Activated effector memory CD4-positive, alpha-beta T cell treated with anti-CD3 and anti-CD28 coated beads, Interleukin-2, amount 50 U/mL, for 16 hours (primary cell): ENCODE measurements at places on chromosomes 1 and 21.

DNA sequence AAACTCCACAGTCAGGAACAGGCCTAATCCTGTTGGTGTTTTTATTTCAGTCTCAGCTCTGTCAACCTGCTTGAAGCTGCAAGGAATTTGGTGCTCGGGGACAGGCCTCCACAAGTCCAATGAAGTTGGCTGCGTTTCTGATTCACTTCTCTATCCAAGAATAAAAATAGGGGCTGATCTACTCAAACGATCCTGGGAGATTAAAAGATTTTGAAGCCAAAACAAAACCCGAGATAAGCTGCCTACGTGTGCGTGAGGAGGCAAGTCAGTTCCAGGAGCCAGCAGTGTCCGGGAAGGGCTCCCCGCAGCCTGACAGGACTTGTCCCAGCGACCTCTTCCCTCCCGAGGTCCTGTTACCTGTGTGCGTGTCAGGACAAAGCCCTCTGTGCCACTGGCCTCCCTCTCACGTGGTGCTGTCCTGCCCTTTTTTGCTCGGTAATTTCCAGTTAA, 98.0 kb downstream of the ETS2 start:
- no peak for DNase-seq

GRCh38 chr1:183840140-183840539, 35.2 kb downstream of the RGL1 start:
- DNase-seq = no peak

DNA sequence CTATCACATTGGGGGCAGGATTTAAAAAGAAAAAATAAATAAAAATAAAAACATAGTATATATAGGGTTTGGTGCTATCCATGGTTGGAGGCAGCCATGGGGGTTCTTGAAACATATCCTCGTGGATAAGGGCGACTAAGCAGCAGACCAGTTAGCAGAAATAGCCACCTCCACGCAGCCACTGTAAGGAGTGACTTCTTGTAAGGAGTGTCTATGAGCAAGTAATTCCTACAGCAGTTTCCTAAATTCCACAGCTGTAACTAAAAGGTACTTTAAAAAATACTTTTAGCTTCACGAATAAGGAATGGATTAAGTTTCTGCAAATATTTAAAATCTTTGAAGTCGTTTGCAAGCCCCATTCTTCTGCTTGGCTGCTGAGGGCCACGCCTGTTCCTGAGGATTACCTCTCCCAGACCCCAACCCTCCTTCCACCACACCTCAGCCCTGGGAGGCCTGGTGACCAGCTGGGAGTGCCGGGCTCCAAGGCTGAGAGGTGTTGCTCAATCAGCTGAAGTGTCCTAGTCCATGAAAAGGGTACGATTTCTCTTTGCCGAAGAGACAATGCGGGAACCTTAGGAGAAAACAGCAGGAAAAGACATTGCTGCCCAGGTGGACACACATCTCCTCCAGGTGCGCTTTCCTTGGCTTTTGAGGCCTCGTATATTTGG, 115.3 kb downstream of the ADSS2 start:
- no peak for DNase-seq

DNA sequence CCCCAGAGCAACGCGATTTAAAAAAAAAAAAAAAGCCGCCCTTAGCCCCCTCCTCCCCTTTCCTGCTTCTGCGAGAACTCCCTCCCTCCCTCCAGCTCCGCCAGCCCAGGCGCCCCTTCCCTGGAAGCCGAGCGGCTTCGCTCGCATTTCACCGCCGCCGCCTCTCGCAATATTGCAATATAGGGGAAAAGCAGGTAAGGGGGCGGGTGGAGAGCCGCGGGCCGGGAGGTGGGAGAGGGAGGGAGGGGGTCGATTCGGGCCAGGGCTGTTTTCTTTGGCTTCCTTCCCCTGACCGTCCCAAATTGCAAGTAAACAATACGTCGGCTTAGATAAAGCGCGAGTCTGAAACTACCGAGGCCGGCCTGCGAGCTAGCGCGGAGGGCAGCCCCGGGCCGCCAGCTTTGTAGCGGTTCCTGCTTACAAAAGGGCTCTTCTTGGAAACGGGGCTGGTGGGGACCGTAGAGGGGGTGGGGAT, 408 bp downstream of the LMO4 start:
- peak; percentile 78 for DNase-seq

DNA sequence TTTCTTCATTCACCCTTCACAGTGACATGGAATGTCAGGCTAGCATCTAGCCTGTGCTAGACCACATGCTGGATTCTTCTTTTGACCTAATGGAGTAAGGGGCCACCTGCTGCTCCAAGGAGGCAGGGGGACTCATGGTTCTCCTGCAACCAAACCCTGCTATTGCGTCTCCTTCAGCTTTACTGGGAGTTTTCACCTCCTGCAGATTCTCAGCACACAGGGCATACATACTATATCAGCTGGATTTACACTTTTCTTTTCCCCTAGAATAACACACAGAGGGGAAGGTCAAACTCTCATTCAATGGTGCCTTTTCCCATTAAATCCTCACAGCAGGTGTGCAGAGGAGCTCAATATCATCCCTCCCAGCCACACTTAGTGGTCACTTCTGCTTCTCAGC, 16.6 kb upstream of the AK5 start:
- no peak for DNase-seq

GRCh38 chr1:203586496-203587081, 40.0 kb upstream of the ATP2B4 start:
- no peak for DNase-seq

- DNase-seq = no peak
Measured at GRCh38 chr1:208173749-208174148, 70.4 kb downstream of the PLXNA2 start.

DNA sequence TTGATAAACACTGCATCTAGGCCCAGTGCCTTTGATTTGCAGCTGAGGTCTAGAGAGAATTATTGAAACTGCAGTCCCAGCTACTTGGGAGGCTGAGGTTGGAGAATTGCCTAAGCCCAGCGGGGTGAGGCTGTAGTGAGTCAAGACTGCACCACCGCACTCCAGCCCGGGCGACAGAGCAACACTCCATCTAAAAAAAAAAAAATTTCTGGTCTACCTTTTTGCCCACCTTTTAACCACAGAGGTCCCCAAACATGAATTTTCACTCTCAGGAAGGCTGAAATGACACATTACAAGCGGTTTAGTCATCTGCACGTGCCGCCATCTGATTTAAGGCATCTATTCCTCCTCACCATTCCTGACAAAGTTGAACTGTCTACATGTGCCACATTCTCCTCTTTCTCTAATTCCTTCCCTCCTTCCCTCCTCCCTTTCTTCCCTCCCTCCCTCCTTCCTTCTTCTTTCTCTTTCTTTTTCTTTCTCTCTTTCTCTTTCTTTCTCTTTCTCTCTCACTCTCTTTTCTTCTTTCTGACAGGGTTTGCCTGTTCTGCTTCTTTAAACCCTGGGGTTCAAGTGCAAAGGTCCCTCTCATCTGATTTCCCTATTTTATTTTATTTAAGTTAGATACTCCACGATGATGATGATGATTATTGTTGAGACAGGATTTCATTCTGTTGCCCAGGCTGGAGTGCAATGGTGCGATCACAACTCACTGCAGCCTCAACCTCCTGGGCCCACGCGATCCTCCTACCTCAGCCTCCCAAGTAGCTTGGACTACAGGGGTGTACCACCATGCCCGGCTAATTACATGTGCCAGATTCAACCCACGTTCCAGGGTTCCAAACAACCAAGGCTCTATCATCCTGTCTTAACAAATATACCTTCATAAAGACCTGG, 3.0 kb upstream of the SOD1 start:
- peak; percentile 79 for DNase-seq

- DNase-seq = no peak
Measured at GRCh38 chr21:32794644-32795079, 23.1 kb upstream of the PAXBP1 start.

- DNase-seq = no peak
Measured at GRCh38 chr1:22143065-22144033, at the start of gene WNT4. Gene WNT4, minus strand, starts transcription at chr1:22143097. Its CDS starts 175 bp downstream, at chr1:22142922.

GRCh38 chr1:235935235-235936225, 68.8 kb upstream of the LYST start:
- no peak for DNase-seq

GRCh38 chr1:35807614-35808449, at the start of gene AGO4:
Gene AGO4, plus strand, starts transcription at chr1:35808016. Its CDS starts 401 bp downstream, at chr1:35808417.
- peak; percentile 79 for DNase-seq

DNA sequence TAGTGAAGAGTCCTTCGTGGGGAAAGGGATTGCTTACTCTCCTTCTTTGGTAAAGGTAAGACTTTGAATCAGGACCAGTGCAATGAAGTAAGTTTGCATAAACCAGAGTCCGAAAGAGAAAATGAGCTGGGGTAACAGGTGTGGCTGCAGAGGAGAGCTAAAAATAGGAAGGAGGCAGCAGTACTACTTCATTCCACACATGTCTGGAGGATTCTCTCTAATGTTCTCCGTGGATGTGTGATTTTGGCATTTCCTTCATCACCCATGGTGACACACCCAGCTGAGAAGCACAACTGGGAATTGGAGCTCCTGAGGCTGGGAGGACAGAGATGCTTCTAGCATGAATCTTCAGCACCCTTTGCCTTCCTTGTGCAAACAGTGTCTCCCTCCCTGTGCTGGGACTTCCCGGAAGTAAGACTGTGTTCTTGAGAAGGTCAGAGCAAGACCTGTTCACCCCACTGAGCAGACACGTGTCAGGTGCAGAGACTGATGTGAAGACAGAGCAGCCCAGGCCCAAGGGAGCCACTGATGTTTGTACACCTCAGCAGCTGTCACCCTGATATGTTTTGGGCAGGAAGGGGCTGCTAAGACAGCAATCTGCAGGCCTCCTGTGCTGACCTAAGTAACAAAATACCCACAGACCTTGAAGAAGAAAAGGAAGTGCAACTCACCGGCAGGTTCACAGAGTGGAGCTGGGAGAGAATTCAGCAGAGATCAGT, 13.3 kb downstream of the FCRL1 start:
- no peak for DNase-seq

DNA sequence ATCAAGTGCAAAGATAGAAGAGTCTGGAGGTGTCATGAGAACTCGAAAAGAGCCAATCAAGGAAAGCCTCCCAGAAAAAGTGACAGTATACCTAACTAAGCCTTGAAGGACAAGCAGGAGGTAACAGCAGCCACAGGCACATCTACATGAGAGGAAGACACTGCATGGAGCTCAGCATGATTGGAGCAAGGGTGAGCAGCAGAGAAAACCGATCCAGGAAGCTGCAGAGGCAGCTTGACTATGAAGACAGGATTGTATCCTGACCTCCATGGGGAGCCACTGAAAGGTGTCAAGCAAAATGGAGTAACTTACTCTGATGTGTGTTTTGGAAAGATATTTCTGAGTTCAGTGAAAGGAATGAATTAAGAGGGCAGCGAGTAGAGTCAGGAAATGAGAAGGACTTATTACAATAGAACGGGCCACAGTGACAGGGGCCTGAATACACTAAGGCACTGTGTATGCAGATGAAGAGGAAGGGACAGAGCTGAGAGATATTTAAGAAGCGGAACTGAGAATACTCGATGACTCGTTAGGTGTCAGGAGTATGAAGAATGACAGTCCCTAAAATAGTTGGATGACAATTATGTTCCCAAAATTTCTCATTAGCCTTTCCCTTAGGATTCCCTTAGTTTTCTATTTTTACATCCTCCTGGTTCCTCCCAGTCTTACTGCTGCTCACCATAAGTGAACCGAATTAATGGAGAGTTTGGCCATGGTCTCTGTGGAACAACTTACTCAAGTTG, 139.3 kb upstream of the NFIA start:
- no peak for DNase-seq

- DNase-seq = no peak
Measured at GRCh38 chr1:177227978-177228692, 57.4 kb downstream of the BRINP2 start.

- no peak for DNase-seq
Measured at GRCh38 chr1:189696297-189696696, 781.4 kb downstream of the BRINP3 start.

- no peak for DNase-seq
Measured at GRCh38 chr21:31316072-31316471, 28.0 kb downstream of the TIAM1 start.

DNA sequence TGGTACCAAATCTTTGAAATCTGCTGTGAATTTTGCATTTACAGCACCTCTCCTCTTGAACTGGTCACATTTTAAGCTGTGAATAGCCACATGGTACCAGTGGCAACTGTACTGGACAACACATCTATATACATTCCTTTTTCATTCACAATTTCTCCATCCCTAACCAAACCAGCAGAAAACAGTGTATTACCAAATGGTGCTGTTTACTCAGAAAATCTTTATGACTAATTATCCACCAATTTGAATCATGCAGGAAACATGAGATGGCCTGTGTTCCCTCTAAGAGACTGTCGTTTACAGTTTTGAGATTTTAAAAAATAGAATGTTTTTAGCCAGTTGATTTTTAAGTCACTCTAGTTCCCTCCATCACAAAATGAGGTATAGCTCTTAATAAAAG, 17.6 kb upstream of the CCT8 start:
- DNase-seq = no peak

GRCh38 chr1:226223157-226223785, at the start of gene MIXL1:
Gene MIXL1, plus strand, starts transcription at chr1:226223664. Its CDS starts 18 bp downstream, at chr1:226223682.
- no peak for DNase-seq

DNA sequence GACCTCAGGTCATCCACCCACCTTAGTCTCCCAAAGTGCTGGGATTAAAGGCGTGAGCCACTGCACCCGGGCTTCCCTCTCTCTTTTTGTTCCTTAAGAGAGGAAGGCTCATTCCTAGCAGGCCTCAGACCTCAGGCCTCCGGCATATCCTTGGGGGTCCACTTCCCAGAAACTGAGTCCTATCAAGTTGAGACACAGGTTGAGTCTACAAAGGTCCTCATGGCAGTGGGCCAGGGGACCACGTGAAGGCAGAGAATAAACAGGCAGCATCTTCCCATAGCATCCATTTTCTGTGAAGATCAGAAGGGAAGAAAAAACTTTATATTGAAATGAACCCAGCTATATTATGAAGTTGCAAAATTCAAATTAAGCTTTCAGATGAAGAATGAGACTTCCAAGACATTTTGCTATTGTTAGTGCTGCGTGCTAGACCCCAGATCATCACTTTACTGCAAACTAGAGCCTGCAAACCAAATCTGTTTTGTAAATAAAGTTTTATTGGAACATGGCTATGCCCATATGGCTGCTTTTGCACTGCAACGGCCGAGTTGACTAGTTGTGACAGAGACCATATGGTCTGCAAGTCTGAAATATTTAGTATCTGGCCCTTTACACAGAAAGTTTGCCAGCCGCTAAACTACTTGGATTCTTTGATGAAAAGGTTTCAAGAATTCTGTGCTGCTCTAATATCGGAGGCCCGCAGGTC, 3.5 kb upstream of the CELA2A start:
- no peak for DNase-seq

GRCh38 chr1:30462826-30463425, 260.5 kb downstream of the MATN1 start:
- DNase-seq = peak; percentile 34

DNA sequence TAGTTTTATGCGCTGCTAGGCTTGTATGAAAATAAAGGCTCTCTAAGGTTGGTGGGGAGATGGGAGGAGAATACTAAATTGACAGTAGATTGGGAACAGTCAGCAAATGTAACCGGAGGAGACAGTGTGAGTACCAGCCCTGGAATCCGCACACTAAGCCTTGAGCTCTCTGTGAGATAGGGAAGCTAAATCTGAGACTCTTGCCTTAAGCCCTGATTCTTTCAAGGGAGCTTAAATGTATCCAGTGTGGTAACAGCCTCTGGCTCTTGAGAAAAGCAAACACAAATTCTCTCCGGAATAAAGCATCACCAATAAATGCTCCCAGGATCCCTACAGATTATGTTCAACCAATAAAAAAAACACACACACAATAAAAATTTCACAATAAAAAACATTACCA, 33.0 kb upstream of the PDPN start:
- no peak for DNase-seq
